ENCODE measurements at places on chromosomes 7 and 10.

DNA sequence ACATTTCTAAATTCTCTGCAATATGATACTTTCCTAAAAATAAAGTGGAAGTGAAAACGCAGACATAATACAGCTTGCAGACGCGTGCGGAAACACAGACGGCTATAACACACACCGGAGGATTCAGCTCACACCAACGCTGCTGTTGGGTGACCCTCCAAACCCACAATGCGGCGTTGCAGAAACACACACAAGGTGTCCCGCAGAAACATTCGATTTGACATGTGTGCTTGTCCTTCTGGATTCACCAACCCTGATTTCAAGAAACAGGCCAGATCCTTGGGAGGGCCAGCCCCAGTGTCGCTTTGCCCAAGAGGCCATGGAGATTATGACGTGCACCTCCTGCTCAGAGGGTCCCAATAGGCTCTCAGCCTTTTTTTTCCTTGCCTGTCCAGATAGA is 136.7 kb upstream of the TCERG1L start:
- DNase-seq = no peak

- no peak for DNase-seq
Measured at GRCh38 chr7:75626954-75627353, 111.8 kb downstream of the HIP1 start.

- no peak for DNase-seq
Measured at GRCh38 chr7:28700790-28701203, 257.3 kb downstream of the TRIL start.

GRCh38 chr7:4871056-4871680 is 9.3 kb upstream of the PAPOLB start:
- no peak for DNase-seq

DNA sequence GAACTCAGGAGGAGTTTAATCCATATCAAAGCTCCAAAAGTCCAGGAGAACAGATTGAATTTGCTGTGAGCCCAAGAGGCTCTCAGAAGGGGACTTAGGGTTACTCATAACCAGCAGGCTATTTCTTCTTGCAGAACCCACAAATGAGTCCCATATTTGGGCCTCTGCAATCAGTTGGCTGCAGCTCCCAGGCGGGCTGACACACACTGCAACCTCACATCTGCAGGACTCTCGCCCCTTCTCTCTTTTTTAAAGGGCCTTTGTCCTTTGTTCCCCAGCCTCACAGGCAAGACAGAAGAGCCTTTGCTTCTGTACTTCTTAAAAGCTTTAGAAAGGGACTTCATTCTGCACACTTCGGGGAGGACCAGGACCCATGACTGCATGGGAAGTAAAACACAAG is 26.7 kb downstream of the CREB3L2 start:
- DNase-seq = no peak

GRCh38 chr10:102537367-102537766 is 33.6 kb downstream of the SUFU start:
- no peak for DNase-seq

DNA sequence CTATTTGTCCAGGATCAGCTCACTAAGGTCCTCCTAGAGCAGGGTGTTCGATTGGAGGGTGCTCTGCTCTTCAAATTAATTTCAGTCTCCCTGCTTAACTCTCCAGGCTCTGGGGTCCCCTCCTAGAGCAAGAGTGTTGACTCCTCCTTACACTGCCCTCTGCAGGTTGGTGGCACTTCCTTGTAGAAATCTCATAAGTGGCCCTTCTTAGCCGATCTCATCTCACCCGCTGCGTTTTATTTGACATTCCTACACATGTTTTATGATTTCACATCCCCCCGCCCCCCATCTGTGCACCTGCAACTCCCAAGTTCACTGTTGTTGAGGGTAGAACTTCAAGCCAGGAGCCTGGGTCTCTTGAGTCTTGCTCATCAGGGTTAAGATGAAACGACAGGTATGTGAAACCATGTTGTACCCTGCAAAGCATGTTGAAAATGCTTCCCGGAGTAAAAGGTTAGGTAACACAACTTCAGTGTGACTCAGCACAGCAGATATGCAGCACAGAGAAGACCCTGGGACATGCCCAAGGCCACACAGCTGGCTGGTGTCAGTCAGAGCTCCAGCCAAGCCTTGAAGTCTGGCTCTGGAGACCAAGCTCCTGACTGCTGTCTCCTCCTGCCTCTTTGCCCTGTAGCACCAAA is 171.2 kb downstream of the PRKAG2 start:
- DNase-seq = no peak

GRCh38 chr7:155124706-155125105 is 54.6 kb downstream of the HTR5A start:
- DNase-seq = no peak

DNA sequence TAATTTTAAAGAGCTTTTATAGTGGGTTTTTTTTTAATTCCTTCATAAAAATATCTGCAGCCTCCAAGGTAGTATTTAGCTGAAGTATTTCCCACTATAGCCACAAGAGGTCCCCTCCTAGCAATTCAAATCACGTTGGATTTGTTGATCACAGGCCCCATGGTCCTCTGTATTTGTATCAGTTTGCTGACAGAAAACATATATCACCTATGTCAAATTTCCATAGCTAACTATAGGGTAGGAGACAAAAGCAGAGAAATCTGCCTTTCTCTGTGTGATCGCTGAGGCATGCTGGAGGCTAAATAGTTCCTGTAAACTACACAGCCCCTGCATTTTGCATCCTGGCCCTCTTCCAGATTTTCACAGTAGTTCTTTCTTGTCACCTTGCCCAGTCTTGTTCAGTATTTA is 1.7 kb upstream of the CTNNA3 start:
- no peak for DNase-seq

DNA sequence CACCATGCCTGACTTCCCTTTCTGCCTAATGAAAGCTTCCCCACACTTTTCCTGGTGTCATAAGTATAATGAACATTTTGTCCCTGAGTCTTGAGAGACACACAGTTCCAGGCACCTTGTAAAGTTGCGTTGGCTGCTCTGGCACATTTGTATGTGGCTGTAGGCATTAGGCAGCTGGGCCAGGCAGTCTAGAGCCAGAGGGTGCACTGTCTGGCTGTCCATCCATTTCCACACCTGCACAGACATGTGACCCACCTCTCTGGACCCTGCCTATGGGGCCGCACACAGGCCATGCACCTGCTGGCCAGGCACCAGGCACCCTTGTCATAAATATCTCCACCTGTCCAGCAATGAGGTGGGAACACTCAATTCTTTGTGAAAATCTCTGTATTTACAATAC is 54.7 kb upstream of the ANTXRL start:
- DNase-seq = no peak

DNA sequence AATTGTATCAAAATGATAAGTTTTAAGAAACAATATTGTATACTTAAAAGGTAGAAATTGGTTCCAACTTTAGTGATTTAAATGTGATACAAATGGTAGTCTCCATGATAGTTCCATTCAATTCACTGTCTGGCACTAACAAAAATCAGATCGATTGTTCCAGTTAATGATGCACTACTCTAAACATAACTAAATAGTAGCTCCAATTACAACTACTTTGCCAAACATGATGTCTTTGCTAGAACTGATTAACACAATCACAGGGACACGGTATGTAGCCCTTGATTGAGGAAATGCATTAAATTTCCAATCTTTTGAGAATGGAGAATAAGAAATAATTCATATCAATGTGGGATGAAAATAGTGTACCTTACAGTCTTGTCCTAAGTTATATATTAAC is 962.4 kb upstream of the GHITM start:
- no peak for DNase-seq

GRCh38 chr10:21172930-21173801 is 276.1 kb upstream of the NEBL start:
- DNase-seq = no peak

DNA sequence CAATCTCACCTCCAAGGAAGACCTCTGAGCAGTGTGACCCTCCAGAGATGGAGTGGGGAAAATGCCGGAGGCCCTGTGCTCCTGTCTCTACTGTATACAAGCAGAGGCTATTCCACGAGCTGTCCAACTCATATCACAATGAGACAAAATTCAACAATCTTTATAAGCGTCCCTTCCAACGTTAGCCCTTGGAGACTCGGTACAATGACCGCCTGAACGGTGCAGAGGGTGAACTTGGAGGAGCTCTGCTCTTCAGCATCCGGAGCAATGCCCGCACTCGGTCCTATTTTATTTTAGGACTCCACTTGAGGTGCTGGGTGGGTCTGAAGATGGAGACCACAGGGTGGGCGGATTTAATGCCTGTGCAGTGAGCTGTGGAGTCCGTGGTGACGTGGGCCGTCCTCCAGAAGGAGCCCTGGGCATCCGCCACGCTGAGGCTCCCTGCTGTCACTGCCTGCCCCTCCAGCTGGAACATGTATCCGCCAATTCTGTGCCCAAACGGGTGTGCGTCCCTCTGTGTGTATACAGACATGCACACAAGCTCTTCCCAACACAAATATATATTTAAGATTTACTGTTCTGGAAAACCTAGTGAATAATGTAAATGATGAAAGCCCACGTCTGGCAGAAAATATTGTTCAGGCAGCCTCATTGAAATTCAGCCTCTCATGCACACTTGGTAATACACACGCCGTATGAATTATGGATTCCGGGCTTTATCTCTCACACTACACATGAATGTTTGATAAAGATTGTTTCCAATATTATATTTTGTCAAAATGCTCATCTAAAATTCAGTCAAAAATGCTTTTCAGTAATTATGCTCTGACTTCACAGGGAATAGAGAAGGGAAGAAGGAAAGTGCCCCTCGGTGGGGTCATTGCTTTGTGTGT is 239.9 kb upstream of the ZMIZ1 start:
- no peak for DNase-seq

DNA sequence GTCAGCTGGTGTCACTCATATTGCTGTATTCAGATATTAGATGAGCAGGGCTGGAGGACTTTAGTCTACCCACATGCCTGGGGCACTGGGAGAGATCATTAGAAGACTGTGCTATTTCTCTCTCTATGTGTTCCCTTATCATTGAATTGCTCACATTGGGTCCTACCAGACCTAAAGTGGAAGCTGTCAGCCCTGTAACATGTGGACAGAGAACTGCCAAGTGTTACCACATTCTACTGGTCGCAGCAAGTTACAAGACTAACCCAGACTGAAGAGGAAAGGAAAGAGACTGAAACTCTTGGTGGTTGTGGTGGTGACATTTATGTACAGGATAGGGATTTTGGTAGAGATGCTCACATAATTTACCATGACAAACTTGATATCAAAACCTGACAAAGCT is 627.1 kb upstream of the FZD8 start:
- DNase-seq = no peak

- no peak for DNase-seq
Measured at GRCh38 chr7:87029078-87029477, 30.4 kb downstream of the ELAPOR2 start.

DNA sequence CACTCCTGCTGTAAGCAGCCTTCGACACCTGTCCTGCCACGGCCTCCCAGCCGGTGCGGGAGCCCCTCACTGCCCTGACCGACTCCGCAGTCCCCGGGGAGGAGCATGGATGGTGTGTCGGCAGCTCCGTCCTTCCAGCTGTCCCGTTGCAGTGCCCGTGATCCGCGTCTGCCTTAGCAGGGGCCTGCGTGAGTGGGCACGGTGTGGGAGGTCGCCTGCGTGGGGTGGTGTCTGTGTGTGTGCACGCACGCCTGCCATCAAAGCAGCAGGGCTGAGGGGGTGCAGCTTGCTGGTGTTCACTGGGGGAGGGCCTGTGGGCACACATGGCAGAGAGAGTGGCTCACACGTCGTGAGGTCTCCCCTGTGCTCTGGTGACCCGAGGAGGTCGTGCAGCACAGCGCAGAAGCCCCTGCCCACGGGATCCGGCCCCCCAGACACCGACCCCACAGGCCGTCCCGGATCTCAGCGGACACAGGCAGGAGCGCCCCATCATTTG is 10.3 kb downstream of the MAFK start:
- no peak for DNase-seq

- DNase-seq = no peak
Measured at GRCh38 chr7:130221746-130222145, 14.1 kb downstream of the SSMEM1 start.

DNA sequence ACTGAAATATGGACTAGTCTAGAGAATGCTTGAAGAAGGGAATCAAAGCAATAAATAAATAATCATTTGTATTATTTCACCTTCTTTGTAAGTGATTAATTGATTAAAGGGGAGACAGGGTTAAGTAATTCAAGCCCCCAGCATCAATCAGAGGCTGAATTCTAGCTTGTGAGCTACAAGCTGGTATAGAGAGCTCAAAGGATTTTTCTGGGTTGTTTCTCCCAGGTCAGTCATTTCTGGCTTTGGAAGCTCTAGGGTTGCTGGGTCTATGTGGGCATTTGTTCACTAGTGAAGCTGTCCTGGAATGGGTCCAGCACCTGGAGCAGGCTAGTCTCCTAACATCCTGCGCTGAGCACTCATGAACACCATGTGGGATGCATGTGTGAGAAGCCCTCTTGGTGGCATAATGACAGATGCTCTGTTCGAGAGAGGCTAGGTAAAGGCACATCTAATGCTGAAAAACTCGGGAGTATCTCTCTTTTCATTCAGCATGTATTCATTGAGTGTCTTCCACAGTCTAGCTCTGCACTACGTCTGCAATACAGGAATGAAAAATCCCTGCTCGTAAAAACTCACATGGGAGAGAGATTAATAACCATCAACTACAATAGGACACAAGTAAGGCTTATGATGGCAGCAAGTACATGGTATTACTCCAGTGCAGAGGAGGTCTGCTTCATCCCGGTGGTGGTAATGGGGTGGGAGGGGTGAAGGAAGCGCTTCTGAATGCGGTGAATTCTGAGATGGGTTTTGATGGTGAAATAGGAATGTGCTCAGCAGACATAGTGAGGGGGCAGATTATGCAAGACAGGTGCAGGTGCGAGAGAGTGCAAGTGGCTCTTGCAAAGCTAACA is 68.0 kb upstream of the NRP1 start:
- no peak for DNase-seq

- no peak for DNase-seq
Measured at GRCh38 chr7:121428855-121429489, 32.9 kb upstream of the FAM3C start.

- no peak for DNase-seq
Measured at GRCh38 chr10:44167752-44168151, 217.1 kb downstream of the CXCL12 start.

- no peak for DNase-seq
Measured at GRCh38 chr7:28536259-28536658, 123.9 kb downstream of the CREB5 start.

DNA sequence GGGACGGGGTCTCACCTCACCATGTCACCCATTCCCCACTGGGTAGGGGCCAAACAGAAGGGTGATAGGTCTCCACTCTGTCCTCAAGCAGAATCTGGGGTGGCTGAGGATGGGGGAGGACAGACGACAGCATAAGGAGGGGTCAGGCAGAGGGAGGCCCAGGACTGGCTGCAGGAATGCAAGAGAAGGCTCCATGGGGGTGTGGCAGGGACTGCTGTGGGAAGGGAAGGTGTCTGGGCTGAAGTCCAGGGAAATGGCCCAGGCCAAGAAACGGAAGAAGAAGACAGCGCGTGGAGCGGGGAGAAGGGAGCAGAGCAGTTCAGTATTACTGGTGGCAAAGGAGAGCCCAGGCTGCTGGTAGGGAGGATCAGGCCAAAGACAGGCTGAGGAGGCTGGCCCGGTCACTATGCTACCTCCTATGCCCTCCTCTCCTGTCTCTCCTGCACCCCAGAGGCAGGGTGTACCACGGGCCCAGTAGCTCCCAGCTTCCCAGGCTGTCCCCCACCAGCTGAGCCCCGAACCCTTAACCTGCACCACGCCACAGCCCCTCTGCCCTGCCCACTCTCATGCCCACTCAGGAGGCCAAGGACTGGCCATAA is 60.9 kb downstream of the GRB10 start:
- no peak for DNase-seq

Measured in stimulated activated CD8-positive, alpha-beta memory T cell treated with anti-CD3 and anti-CD28 coated beads, Interleukin-7, amount 100 ng/mL, for 1 hour (primary cell).